ENCODE measurements at places on chromosomes 2 and 18.

DNA sequence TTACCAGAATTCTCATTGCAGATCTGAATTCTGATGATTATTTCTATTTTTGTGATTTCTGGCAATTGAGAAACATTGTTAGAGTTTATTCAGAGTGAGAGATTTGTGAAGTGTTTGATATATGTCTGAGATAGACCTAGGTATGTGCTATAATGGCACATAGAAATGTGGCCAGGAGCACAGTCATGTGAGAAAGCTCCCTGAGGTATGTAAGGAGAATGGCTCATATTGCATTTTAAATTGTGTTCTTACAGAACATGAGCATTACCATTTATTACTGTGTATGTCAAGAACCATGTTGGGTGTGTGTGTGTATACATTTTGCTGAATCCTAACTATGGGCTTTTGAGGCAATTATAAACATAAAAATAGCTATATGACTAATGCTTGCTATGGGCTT, 101.2 kb downstream of the RAPGEF4 start:
- DNase-seq, result no peak

DNA sequence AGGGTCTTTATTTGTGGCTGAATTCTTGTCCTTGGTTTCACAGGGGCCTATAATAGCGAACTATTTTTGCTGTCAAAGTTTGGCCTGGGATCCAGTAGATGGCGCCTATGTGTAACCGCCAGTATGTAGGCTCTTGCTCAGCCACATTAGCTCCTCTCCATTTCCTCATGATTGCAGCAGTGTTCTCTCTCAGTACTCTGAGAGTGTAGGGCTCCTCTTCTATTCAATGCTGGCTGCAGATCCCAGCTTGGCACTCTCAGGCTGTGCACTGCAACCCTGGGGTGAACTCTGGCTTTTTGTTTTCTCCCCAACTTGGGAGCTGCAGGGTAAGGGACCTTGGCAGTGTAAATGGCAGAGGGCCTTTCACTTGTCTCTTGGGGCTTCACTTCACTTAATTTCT, 344.6 kb upstream of the CHAC2 start:
- DNase-seq, result no peak

DNA sequence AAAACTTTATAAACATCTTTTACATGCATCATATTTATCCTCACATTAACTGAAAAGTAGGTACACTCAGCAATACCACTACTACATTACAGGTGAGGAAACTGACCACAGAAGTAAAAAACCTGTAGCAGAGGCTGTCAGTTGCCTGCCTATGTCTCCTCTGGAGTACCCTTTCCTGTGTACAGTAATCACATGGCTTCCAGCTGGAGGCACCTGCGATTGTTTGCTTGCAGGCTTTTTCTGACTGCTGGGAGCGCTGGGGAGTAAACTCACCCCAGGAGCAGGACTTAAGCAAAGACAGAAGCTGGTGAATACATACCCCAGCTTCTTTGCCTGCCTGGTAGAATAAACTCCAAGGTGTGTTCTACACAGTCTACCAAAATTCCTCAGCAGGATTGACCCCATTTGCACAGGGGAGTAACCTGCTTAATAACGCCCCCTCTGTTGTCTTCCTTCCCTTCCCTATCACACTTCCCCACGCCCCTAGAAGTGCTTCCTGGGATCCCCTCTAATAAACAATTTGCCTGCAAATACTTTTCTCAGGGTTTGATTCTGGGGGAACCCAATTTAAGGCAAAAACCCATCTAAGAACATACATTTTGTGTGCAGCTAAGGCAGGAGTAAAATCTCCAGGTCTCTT, 138.9 kb downstream of the PTH2R start:
- DNase-seq, result no peak

- no peak for DNase-seq
These were observed 143.2 kb upstream of the SETBP1 start for GRCh38 chr18:44537526-44537925.

DNA sequence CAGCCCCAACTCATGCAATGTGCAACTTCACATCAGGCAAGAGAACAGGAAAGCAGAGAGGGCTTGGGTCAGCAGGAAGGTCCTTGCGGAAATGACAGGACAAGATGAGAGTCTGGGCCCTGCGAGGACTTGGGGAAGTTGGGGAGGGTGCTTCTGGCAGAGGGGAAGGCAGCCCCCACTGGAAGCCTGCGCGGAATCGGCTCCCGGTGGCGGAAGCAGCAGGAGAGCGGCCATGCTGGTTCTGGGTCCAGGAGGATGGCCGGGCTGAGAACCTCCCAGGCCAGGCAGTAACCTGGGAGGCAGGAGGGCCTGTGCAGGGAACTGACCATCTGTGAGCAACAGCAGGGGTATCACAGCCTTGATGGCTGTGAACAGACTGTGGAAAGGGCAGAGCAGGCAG, 112.9 kb downstream of the MBP start:
- no peak for DNase-seq

DNA sequence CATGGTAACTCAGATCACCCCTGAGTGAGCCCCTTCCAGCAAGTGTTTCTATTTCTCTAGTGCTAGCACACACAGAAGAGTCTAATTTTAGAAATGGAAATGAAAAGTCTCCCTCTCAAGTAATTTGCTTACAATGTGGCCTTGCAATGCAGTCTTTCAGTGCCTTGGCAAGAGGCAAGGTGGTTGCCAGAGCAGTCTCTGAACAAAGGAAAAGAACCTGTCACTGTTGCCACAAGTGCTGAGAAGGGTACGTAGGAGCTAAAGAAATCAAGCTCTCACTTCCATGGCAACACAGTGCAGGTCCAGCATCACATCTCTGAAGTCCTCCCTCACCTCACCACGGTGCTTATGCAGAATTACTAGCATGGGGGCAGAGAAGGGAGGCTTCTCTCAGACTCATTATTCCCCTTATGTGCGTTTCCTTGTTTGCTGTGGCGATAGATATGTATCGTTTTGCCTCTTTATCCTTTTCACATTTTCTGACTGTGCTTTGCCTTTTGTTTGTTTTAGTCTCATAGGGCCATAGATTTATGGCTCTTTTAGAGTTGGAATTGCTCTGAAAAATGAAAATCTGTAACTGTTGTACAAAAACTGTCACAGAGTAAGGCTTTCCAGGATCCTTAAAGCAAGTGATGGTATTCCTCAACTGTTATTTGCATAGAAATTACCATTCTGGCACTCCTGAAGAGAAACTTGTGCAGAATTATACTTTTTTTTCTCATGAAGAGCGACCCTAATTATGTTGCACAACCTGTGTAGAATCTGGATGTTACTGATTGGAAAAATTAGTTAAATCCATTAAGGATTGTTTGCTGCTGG, 164.8 kb downstream of the CCDC85A start:
- no peak for DNase-seq

DNA sequence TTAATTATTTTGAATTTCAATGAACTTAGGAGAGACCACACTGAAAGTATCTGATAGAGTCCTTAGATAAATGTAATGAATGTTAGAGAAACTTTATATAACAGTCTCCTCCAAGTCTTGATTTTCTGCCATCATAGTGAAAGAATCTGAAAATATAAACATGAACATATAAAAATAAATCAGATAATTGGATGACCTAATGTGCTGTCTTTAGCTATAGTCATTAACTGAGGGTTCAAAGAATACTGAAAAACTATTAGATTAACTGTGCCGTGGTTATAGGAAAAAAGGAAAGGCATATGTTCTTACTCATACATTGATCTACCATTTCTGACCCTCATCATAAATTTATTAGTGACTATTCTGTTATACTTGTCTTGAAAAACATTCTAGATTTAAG, 47.0 kb upstream of the SPAG16 start:
- no peak for DNase-seq

DNA sequence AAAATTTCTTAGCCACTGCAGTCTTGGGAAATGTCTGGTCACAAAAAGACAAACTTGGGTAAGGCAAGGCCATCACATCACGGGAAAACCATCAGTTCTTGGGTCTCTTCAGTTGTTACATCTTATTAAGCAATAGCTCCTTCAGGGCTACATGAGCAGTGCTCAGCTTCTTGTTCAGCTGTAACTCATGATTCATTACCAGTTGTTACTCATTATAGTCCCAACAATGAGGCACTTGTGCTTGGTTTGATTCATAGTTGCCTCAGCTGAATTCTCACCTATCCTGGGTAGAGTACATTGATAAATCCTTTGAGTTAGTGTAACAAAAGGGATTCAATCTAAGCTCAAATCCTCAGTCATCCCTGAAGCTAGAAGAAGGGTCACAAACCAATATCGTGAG, 102.4 kb upstream of the DCC start:
- DNase-seq, result peak; percentile 87

- no peak for DNase-seq
These were observed 44.9 kb downstream of the TMEM37 start for GRCh38 chr2:119476301-119477112.

- DNase-seq, result no peak
These were observed 325.6 kb upstream of the VRK2 start for GRCh38 chr2:57720728-57721627.

GRCh38 chr18:5972298-5972697, 77.0 kb upstream of the TMEM200C start:
- DNase-seq, result no peak

GRCh38 chr18:49819823-49820671, 6.7 kb upstream of the ACAA2 start:
- DNase-seq, result no peak

- DNase-seq, result peak; percentile 24
These were observed 195.0 kb downstream of the CYP26B1 start for GRCh38 chr2:71952572-71953188.

- DNase-seq, result no peak
These were observed 349.6 kb upstream of the KCNH7 start for GRCh38 chr2:163187995-163188655.

DNA sequence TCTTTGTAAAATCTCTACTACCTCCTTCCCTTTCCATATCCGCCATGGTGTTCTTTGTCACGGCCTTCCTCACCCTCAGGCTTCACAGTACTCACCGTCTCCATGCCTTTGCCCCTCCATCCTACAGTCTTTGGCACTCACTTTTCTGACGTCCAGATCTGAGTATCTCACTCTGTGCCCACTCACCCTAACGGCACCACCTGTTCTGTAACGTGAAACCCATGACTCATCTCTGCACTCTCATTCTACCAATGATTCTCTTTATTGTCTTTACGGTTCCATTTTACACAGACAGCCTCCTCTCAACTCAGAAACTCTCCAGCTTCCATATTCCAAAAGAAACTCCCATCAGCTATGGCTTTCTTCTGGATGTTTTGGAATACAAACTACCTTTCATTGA, 56.7 kb downstream of the NETO1 start:
- no peak for DNase-seq

- DNase-seq, result no peak
These were observed 397.8 kb upstream of the CHST9 start for GRCh38 chr18:27582760-27583412.

- DNase-seq, result no peak
These were observed 76.2 kb downstream of the ATAD2B start for GRCh38 chr2:23850564-23851256.

- no peak for DNase-seq
These were observed 296.7 kb downstream of the LPIN1 start for GRCh38 chr2:12043131-12043530.

- DNase-seq, result no peak
These were observed at the start of gene PPM1B for GRCh38 chr2:44168681-44169154. Gene PPM1B (plus strand): TSS chr2:44168875. CDS start chr2:44201200, 32,325 bp downstream.

- no peak for DNase-seq
These were observed 1665.2 kb downstream of the SUCLG1 start for GRCh38 chr2:82793711-82794435.

- DNase-seq, result no peak
These were observed 97.5 kb upstream of the CD302 start for GRCh38 chr2:159895258-159896065.

GRCh38 chr2:23323917-23324680, 60.9 kb upstream of the KLHL29 start:
- no peak for DNase-seq

DNA sequence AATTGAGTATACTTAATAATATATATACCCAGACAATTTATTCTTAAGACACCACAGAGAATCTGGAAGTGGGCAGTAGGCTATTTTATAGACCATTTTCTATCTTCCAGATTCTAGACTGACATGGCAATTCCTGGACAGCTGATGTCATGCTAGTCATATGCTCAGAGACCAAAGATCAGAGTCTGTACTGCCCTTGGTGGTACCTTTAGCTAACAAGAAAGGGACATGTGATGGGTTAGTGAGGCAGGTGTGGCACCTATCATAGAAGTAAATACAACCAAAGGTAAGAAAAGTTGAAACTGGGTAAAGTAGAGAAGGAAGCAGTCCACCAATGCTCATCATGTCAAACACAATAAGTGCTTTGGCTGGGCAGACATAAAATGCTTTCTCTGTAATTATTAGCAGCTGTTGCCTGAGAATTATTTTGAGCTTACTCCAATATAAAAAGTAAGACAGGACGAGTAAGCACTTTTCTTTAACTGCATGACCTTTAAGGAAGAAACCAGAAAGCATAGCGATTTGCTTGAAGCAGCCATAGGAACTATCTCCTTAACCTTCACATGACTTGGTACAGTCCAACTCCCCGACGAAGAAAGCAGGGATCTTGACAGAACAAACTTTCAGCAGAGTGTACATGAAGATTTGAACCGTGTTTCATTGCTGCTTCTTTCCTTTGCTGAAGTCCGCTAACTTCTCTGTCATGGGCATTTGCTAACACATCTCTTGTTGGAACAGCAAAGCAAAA, 47.1 kb downstream of the SLC40A1 start:
- no peak for DNase-seq

GRCh38 chr18:61360404-61361383, 27.5 kb downstream of the CDH20 start:
- no peak for DNase-seq

GRCh38 chr18:79507546-79508480, 112.1 kb downstream of the NFATC1 start:
- no peak for DNase-seq

DNA sequence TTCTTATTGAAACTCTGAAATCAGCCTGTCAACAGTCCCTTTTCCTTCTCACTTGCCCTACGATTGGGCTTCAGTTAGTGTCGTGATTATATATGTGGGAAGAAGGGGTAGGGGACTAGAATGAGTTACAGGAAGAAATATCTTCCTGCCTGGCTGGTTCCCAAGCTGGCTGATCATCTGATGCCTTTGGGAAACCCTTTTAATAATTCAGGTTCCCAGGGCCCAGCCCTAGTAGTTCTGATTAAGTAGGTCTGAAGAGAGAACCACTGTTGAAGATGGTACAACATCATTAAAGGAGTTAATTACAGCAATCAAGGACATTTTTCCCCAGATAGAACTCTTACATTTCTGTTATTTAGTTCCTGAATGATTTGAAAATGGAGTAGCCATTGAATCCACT, 110.1 kb upstream of the EML6 start:
- DNase-seq, result no peak

- peak; percentile 3 for DNase-seq
These were observed 30.2 kb upstream of the GRP start for GRCh38 chr18:59189746-59190145.
